ENCODE measurements at places on chromosomes 11 and 22.

- DNase-seq: no peak
Measured at GRCh38 chr11:116716621-116717020, 56.2 kb downstream of the BUD13 start.

DNA sequence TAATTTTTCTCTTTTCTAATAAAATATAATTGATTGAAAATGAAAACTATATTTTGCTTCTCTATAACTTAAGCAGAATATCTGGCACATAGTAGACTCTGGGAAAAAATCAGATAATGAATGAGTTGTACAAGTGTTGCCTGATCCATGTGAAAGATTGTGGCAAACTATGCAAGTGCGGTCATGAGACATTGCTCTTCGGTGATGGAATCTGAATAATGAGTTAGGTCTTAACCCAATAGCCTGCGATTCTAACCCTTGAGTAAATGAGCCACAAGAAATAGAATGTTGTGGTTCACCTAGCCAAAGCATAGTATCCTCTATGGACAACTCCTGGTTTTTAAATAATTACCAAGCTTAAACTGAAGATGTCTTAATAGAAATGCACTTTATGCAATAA, 333.7 kb upstream of the LUZP2 start:
- no peak for DNase-seq

- no peak for DNase-seq
Measured at GRCh38 chr11:113174882-113175281, 139.5 kb upstream of the TTC12 start.

DNA sequence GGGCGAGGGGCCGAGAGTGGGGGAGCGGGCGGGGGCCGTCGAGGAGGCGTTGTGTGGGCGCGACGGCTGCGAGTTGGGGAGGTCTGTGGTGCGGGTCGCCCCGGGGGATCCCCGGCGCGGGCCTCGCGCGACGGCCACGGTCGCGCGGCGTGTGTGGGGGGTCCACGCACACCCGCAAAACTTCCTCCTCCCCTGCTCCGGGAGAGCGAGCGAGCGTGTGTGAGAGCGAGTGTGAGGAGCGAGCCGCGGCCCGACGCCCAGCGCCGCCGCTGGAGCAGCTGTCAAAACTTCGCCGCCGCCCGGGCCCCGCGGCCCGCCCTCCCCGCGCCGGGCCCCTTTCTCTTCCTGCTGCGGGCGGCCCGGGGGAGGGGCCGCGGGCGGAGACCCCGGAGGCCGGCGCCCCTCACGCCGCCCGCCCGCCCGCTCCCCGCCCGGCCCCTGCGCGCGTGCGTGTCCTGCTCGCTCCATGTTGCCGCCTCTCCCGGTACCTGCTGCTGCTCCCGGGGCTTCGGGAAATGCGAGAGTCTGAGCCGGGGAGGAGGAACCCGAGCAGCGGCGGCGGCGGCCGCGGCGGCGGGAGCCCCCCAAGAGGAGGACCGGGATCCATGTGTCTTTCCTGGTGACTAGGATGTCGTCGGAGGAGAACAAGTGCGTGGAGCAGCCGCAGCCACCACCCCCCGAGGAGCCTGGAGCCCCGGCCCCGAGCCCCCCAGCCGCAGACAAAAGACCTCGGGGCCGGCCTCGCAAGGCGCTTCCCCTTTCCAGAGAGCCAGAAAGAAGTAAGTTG, 9.0 kb upstream of the CCT8L2 start:
- peak; percentile 78 for DNase-seq

- no peak for DNase-seq
Measured at GRCh38 chr22:44243761-44244160, 63.0 kb downstream of the PARVG start.

DNA sequence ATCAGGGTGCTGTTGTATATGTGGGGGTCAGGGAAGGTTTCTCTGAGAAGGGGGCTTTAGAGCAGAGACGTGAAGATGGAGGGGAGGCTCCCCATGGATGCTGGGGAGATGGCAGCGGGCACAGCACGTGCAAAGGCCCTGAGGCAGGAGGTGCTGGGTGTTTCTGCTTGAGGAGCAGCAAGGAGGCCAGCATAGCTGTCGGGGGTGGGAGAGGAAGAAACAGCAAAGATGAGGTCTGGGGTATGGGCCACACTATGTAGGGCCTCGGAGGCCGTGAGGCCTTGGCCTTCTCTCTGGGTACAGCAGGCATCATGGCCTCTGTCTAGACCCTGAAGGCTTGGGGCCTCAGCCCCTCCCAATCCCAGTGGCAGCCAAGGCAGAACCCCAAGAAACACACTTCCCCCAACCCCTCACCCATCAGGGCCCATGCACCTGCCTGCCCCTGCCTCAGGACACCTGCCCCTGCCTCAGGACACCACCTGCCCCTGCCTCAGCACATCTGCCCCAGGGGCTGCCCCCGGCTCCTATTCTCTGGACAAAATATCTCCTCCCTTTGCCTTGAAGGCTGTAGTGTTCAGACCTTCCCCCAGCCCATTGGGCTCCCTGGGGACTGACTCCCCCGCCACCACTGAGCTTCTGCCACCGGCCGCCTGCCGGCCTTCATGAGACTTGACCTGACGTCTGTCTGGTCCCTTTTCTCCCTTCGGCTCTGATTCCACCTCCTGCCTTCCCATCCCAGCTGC, 6.2 kb downstream of the ALDH3B1 start:
- DNase-seq: no peak

- DNase-seq: no peak
Measured at GRCh38 chr11:21037850-21038249, 368.5 kb downstream of the NELL1 start.

DNA sequence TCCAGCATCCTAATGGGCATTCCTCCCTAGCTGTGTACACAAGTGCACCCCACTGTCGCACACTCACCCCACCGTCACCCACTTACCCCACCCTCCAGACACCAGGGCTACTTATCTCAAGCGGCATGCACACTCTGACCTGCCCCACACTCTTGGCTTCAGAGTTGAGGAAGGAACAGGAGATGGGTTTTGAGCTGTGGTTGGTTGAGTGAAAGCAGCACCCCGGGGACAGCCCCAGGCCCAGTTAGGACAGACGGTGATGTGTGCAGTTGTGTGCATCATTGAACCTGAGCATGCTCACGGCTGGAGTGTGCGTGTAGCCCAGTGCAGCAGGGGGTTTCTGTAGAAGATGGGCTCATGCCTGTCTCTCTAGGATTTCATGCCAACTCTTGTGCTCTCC, 32.5 kb downstream of the AHNAK start:
- DNase-seq: no peak

- no peak for DNase-seq
Measured at GRCh38 chr11:122788781-122789535, 49.3 kb upstream of the CRTAM start.

DNA sequence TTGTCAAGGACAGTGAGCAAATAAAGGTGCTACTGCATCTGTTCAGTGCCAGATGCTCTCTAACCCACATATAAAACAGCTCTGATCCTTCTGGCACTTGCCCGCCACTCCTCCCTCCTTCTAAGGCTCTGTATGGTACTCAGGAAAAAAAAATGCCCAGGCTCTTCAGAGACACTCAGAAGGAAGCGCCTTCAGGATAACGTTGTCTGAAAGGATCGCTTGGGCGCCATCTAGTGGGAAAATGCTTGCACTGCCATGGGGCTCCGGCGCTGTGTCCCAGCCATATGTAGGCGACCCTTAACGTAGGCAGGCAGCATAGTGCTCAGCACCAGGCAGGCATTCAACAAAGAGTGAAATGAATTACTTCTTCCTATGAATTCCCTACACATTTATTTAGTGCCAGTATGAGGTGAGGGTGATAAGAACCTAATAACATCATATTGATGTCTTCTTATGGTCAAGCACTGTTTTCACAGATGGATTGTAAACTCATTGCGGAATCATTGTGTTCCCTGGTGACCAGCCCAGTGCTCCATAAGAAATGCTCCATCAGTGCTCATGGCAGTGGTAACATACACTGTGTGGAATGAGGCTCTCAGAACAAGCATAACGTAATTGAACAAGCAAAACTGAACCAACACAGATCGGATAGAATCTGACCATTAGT, 39.6 kb downstream of the PAMR1 start:
- peak; percentile 82 for DNase-seq

DNA sequence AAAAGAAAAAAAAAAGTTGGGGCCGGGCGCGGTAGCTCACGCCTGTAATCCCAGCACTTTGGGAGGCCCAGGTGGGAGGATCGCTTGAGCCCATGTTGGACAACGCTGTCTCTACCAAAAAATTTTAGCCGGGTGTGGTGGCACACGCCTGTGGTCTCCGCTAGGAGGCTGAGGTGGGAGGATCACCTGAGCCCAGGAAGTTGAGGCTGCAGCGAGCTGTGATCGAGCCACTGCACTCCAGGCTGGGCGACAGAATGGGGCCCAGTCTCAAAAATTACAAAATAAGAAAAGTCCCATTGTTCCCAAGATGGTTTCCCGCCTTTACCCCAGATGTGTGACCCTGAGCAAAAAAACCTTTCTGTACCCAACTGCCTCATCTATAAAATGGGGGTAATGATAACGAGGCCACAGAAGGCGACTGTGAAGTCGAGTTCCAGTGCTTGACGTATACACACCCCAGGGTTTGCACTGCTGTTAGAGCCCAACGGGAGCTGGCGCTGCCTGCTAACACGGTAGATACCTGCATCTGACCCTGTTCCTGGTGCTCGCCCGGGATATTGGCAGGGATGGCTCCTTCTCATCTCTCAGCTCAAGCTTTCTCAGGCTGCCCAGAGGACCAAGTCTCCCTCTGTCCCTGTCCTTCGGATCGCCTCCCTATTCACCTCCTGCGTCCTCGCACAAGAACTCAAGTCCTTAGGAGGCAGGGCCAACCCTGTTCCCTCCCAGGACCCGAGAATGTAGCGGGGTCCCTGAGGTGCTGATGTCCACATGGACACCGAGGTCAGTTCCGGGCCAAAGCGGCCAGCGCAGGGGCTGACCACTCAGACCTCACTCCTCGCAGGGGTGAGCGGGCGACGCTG, 1.1 kb upstream of the RPLP2 start:
- no peak for DNase-seq

DNA sequence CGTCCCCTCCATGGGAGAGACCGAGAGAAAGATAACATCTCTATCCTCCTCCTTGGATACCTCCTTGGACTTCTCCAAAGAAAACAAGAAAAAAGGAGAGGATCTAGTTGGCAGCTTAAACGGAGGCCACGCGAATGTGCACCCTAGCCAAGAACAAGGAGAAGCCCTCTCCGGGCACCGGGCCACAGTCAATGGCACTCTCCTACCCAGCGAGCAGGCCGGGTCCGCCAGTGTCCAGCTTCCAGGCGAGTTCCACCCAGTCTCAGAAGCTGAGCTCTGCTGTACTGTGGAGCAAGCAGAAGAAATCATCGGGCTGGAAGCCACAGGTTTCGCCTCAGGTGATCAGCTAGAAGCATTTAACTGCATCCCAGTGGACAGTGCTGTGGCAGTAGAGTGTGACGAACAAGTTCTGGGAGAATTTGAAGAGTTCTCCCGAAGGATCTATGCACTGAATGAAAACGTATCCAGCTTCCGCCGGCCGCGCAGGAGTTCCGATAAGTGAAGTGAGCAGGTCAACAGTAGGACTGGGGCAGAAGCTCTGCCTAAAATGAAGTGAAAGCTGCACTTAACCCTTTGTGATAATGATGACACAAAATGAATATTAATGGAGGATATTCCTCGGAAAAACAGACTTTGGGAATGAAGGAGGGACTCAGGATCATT, 65.3 kb downstream of the WNT11 start:
- DNase-seq: no peak

- DNase-seq: no peak
Measured at GRCh38 chr11:45477588-45477987, 187.8 kb downstream of the CHST1 start.

- DNase-seq: no peak
Measured at GRCh38 chr22:37221424-37222333, 9.4 kb upstream of the SSTR3 start.

DNA sequence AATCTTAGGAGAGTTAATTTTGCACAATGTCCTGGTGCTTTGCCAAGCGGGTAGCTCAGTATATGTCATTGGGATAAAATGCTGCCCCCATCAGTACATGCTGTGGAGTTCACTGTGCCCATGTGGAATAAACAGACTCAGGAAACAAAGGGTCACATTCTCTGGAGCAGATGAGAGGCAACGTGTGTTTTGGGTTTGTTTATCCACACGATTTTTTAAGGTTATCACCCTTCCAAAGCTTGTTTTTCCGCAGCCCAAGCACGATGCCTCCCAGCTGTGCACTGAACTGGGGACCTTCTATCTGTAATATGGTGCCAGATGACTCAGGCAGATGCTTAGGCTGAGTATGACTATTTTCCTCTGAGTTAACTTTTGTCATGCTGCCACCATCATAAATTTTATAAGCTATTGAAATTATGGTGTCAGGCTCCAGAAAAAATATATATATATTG, 6.5 kb downstream of the OR4D6 start:
- no peak for DNase-seq

DNA sequence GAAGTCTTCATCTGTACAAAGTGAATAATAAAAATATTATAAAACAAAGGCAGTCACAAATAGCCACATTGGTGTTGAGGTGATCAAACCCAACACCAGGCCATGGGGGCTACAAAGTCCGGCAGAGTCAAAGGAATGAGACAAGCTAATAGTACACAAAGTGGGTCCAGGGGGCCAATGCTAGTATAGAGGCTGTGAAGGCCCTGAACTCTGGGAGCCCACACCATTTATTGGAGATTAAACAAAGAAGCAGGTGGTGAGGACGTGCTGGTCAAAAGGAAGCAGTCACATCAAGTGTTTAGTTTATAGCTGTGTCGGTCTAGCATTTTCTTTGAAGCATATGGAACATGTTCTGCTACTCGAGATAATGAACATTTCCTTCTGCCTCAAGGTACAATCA, 58.6 kb upstream of the CCT8L2 start:
- DNase-seq: no peak

DNA sequence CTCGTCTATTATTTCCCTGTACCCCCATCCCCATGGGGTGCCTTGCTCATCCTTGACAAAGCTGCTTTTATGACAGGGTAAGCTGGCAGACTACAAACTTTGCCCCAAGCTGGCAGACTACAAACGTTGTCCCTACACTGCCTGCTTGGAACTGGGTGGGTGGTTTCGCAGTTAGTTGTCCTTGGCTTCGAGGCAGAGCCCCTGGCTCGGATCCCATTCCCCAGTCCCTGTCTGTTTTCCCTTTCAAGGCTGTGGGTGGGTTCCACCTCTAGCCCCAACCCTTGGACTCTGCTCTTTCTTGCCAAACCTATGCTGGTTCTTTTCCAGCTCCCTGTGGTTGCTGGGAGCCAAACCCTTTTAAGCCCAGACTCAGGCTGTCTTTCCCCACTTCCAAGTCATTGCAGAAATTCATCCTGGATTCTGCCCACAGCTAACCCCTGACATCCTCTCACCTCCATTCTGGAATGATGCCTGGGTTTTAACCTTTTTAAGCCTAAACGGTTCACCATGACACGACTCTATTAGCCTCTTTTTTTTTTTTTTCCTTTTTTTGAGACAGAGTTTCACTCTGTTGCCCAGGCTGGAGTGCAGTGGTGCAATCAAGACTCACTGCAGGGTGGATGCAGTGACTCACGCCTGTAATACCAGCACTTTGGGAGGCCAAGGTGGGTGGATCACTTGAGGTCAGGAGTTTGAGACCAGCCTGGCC, 9.2 kb upstream of the RBM14 start:
- DNase-seq: no peak

- DNase-seq: no peak
Measured at GRCh38 chr22:41216984-41217383, 11.9 kb downstream of the L3MBTL2 start.

All from D341Med (cell line).